ENCODE measurements at places on chromosomes 7 and 10.
A peak's percentile ranks its signal among the peaks of the same experiment; 100 is the strongest.

DNA sequence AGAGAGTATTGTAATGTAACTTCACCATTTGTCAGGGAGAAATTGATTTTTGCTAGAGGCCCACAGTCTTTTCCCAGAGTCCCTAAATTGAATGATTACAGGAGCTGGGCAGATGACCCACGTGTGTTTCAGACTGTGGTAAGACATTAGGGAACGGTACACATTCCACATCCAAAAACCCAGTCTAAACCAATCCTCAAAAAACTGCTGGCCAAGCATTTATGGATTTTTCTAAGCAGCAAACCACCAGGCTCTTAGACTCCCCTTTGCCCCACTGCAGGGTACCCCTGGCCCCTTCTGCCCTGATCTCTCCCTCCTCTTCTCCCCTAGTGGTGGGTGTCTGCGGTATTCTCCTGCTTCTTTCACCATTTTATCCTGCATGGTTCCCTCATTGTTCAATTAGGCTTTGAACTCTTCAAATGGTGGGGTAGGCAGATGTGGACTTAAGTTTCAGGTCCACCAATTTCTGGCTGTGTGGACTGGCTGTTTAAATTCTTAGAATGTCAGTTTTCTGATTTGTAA is 135.5 kb upstream of the SORCS3 start:
- DNase-seq, result no peak

GRCh38 chr7:106089647-106090046 is 22.5 kb downstream of the SYPL1 start:
- no peak for DNase-seq

DNA sequence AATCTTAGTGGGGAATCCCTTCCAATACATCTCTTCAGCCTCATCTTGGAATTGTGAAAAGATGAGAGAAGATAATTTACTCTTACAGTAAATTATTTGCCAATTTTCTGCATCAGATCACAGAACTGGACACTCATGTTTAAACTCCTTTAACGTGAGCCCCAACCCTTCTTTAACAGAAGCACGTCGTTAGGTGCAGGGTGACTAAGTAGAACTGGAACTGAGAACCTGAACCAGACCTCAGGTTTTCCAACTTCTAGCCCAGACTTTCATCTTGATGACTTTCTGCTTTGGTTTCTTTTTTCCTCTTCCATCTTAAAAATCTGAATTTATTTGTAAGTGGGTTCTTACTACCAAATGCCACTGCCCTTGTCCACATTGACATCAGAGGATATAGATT is 57.2 kb upstream of the LYZL2 start:
- no peak for DNase-seq

- DNase-seq, result peak; percentile 19
These were observed 43.2 kb downstream of the CCNY start for GRCh38 chr10:35379226-35380137.

DNA sequence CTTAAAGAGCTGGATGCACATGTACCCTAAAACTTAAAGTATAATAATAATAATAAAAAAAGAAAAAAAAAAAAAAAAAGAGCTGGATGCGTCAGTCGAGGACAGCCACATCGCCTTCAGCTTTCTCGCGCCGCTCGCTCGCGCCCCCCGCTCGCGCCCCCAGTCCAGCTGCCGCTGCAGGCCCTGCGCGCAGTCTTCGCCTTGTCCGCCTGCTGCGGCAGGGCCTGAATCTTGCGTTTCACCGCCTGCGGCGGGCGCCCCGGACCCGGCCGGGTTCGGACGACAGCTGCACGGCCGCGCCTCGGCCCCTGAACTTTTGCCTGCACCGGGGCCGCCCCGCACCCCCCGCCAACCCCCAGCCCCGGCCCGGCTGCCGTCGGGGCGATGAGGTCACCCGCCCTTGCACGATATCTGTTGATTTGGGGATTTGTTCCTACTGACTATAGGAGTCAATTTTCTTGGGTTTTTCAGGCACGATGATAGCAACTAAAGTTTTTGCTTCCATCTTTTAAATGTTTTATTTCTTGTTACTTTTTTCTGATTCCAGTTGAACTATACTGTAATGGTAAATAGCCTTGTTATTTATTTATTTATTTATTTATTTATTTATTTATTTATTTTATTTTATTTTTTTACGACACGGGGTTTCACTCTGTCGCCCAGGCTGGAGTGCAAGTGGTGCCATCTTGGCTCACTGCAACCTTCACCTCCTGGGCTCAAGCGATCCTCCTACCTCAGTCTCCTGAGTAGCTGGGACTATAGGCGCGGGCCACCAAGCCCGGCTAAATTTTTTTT is 33.5 kb upstream of the CPN1 start:
- DNase-seq, result no peak

GRCh38 chr7:122311734-122312450 is 7.3 kb upstream of the FEZF1 start:
- no peak for DNase-seq

GRCh38 chr10:103977204-103977603 is 10.3 kb downstream of the SLK start:
- no peak for DNase-seq

- DNase-seq, result no peak
These were observed 2.4 kb upstream of the IRF5 start for GRCh38 chr7:128935342-128935730.

GRCh38 chr7:123580406-123581161 is 21.0 kb upstream of the ASB15 start:
- DNase-seq, result no peak

GRCh38 chr7:155198901-155199845 is 98.5 kb upstream of the INSIG1 start:
- DNase-seq, result peak; percentile 82

DNA sequence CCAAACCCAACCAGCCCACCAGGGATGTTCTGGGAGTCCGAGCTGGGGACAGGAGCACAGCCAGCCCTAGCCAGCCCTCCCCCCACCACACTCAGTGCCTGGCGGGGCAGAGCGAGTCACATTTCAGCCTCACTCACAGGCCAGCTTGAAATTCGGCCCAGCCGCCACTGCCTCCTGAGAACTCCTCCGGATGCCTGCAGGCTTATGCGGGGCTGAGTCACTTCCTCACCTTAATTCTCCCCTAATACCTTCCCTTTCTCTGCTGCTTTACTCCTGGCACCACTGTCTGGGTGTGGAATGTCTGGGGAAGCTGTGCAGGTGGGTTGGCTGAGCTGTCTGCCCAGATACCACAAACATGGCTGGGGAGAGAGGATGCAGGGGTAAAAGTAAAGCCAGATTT is 22.6 kb upstream of the DLG5 start:
- no peak for DNase-seq

All from activated CD4-positive, alpha-beta memory T cell treated with anti-CD3 and anti-CD28 coated beads for 36 hours (primary cell).